ENCODE measurements at places on chromosomes 12 and 14. TPM values are rescaled to one million over a fixed set of nuclear protein-coding genes. Genes with fewer than 3 reads are reported as not detected.

- DNase-seq = no peak
These were observed 289.0 kb downstream of the ALG10 start for GRCh38 chr12:34311337-34311736.

GRCh38 chr12:65590318-65590717 is 234.0 kb upstream of the HMGA2 start:
- DNase-seq = no peak

DNA sequence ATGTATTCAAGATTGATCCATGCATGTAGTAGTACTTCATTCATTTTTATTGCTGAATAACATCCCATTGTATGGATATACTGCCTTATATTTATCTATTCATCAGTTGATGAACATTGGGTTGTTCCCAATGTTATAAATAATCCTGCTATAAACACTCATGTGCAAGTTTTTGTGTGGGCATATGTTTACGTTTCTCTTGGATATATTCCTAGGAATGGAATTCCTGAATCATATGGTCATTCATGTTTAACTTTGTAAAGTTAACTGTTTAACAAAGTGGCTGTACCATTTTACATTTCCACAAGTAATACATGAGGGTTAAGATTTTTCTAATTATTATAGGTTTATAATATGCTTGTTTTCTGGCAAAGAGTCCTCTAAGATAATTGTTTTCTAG is 1568.2 kb upstream of the SEL1L start:
- no peak for DNase-seq

- DNase-seq = no peak
These were observed at the start of gene HIGD1C for GRCh38 chr12:50952510-50952909. TSS of gene HIGD1C (plus strand) at chr12:50952544. CDS start at chr12:50953999, 1,455 bp downstream.

DNA sequence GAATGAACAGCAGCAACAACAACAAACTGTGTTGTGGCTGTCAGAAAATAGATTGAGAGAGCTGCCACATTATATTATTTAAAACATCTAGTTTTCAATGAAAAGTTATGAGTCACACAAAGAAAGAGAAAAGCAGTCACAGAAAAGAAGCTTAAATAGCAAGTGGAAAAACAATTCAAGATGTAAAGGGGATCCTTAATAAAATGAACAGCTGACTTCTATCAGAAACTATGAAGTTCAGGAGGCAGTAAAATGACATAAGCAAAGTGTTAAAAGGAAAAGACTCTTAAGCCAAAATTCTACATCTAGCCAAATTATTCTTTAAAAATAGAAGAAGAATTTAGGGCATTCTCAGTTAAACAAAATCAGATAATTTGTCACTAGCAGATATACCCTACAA is 5.6 kb downstream of the CLEC14A start:
- no peak for DNase-seq

- DNase-seq = peak; percentile 45
These were observed 360.4 kb downstream of the MED13L start for GRCh38 chr12:115916910-115917668.

DNA sequence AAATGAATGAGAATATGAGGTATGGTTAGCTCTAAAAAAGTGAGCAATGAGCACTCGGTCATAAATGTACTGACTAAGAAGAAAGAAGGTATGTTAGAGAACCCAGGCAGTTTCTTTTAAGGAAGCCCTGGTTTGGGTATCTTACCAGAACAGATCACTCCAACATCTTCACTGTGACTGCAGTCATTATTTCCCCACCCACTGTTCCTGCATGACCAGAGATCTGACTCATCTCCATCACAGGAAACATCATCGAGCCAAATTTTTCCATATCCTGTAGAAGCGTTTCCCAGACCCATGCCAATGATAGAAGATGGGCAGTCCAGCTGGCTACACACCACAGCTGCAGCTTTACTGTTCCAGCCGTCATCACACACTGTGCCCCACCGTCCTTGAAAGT is 48.0 kb downstream of the CD163L1 start:
- DNase-seq = no peak

GRCh38 chr14:23286902-23287479 is 1.1 kb upstream of the HOMEZ start:
- DNase-seq = no peak

GRCh38 chr12:76552343-76552938 is 7.1 kb downstream of the OSBPL8 start:
- no peak for DNase-seq

- no peak for DNase-seq
These were observed 51.2 kb upstream of the CERS5 start for GRCh38 chr12:50218386-50218785.

- no peak for DNase-seq
These were observed 16.9 kb upstream of the STON2 start for GRCh38 chr14:81416981-81417380.

DNA sequence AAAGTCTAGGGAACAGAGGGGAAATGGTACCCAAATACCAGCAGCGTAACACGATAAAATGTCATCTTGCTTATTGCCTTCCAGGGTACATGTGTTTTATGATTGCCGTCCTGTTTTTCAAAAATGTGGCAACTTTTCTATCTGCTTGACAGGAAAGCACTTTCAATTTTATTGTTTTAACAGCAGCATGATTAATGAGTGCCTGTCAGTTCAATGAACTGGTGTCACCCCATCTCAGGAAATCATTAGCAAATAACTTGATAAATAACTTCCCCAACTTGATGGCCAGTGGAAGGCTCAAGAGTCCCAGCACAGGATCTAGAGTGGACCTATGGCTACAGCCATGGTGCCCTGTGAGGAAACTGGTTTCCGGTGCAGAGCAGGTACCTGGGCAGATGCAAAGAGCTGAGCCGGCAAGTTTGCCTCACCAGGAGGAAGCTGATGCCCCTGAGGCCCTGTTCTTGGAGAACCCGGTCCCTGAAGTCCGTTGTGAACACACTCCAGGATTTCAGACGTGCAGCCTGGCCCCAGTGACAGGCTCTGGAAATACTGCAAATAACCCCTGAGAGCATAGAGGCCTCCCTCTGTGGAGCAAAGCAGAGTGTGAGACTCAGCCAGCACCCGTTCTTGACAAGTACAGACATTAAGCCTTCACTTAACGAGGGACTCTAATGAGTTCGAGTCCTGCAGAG is 173.5 kb upstream of the SFSWAP start:
- no peak for DNase-seq

DNA sequence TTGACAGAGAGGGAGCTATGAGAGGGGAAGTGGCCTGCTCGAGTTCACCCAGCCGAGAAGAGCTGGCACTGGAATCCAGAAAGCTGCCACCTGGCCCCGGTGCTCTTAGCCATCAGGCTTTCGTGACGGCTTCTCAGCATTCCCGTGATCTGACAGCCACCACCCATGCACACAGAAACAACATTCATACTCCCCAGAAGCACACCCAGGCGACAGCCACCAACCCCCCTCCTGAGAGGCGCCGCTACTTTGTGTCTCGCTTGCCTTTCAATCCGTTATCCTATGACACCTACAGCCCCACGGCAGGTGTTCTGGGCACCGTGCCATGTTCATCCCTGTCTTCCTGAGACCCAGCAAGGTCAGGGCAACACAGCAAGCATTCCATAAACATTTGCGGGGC is 31.4 kb downstream of the PSMC1 start:
- no peak for DNase-seq

- DNase-seq = peak; percentile 67
These were observed 73.6 kb downstream of the TESC start for GRCh38 chr12:117025481-117026151.

- DNase-seq = no peak
These were observed 148.3 kb downstream of the KCNH5 start for GRCh38 chr14:62896932-62897456.

DNA sequence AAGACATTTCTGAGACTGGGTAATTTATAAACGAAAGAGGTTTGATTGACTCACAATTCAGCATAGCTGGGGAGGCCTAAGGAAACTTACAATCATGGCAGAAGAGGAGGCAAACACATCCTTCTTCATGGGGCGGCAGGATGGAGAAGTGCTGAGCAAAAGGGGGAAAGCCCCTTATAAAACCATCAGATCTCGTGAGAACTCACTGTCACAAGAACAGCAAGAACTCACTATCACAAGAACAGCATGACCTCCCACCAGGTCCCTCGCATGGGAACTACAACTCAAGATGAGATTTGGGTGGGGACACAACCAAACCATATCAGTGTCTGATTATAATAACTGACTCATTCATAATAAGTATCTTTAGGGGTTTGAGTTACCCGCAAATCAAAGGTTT is 6.4 kb downstream of the SLC39A9 start:
- no peak for DNase-seq

DNA sequence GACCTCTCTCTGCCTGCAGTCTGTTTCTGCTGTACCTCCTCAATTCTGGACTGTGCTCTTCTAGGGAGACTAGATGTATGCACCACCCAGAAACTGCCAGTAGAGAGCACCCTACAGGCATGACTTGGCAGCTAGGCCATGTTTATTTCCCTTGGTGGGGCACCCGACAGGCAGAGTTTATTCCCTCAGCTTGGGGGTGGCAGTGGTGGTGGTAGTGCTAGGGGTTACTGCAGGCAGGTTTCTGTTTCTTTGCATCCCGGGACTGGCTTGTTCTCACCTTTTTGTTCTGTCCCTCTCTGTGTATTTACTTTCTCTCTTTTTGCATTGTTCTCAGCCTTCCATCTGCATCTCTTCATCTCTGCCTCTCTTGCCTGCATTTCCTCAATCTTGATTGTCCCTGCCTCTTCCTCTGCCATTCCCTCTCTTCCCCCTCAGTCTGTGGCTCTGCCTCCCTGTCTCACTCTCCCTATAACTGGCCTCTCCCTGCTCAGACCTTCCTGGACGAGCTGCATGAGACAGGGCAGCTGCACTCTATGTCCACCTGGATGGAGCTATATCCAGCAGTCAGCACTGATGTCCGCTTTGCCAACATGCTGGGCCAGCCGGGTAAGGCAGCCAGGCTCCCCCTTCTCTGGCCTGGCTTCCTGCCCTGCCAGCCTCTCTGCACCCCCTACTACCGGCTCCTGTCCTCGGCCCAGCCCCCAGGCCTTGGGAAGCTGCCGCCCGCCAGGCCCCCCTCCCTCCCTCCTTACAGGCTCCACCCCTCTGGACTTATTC is 13.8 kb downstream of the PRPF40B start:
- DNase-seq = peak; percentile 51

DNA sequence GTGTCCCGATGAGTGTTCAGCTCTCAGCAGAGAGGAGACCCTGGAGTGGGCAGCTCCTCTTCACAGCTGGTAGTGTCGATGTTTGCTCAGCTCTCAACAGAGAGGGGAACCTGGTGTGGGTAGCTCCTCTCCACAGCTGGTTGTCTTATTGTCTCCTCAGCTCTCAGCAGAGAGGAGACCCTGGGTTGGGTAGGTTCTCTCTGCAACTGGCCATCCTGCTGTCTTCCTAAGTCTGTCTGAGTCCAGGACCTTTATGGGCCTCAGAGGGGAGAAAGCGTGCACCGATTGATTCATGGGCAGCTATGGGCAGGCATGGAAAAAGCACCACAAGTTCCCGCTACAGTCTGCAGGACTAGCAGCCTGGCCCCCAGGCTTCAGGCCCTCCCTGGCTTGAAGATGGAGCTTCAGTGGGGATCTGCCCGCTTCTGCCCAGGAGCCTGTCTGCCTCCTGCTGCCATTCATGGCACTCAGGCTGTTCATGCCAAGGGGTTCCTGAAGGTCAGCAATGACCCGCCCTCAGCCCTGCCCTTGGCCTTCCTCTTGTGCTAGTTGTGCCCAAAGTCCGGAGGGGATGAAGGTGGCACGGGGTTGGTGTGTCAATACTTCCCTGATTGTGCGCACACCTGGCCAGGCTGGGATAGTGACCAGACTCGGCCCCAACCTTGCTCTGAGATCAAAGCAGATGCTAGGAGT is 224.2 kb downstream of the KCNC2 start:
- DNase-seq = no peak

DNA sequence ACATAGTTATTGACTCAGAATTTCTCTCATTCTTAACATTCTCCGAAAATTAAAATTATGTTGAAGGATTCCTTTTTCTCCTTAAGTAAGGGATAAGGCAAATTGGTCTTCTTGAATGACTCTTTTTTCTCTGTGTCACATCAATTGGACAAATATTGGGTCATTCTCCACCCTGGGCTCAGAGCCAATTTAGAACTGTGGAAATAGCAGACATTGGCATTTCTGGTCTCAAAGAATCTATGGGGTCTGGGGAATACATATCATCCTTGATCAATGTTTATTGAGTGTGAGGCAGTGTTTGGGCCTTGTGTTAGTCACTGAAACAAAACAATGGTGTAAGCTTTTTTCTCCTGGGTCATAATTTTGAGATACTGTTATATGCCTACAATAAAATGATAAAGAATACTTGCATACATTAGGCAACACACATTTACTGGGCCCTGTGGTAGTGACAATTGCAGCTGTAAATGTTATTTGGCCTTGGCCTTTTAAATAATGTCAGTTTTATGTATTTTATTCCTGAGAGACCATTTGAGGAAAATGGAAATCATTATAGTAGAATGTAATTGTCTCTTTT is 414.6 kb downstream of the TMEM132D start:
- DNase-seq = no peak

GRCh38 chr14:105196265-105196960 is 15.3 kb upstream of the NUDT14 start:
- no peak for DNase-seq

DNA sequence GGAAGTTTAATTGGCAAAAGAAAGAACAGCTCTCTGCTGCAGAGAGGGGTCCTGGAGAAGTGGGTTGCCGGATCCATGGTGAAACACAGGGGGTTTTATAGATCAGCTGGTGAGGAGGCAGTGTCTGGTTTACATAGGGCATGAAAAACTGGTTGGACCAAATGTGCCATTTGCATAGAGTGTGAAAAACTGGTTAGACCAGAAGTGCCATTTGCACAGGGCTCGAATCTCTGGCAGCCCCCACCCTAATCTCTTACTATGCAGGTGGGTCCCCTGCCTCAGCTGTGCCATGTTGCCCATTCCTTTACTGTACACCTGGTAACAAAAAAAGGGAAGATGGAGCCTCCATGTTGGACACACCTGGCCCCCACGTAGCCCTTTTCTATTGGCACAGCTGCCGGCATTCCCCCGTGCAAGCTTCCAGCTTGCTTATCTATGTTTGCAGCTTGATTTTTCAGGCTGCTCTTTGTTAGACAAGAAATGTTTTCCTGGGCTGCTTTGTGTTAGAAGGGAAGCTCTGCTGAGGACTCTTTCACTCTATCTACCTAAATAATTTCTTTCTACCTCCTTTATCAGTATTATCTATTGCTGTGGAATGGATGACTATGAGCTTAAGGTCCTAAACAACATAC is 61.1 kb upstream of the TMEM132D start:
- DNase-seq = no peak

DNA sequence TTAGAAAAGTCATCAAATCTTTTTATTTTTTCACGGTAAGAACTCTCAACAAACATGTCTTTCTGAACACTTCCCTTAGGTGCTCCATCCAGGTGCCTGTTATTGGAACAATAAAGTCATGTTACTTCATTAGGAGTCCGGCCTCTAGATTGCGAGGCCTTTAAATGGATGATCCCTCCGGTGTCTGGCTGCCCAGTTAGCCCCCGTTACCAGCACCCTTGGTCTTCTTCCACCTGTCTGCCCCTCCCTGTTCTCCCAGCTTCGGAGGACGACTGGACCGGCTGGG is 593 bp upstream of the PA2G4 start:
- no peak for DNase-seq

- no peak for DNase-seq
These were observed 76.2 kb upstream of the KCNA1 start for GRCh38 chr12:4833524-4833923.

The ABCD2 gene
- polyA plus RNA-seq = 0.66 TPM

The AMN gene
- 0.59 TPM for polyA plus RNA-seq

The FANCM gene
- polyA plus RNA-seq = 5.3 TPM

The DHH gene
- 0.84 TPM for polyA plus RNA-seq

The DNAH10 gene
- 1.3 TPM for polyA plus RNA-seq

The HAL gene
- 0.81 TPM for polyA plus RNA-seq

The CACNA2D4 gene
- polyA plus RNA-seq = 3.3 TPM

The ANKS1B gene
- polyA plus RNA-seq = 2.2 TPM

Measured in hindlimb muscle (tissue), 1 donor.